ENCODE measurements at places on chromosomes 2 and 18. TPM values are rescaled to one million over a fixed set of nuclear protein-coding genes. Genes with fewer than 3 reads are reported as not detected.

Gene SRD5A2
- total RNA-seq, result under 0.01 TPM

Gene RAMP1
- total RNA-seq, result not detected

Gene TMEM163
- total RNA-seq, result not detected

Gene NYAP2
- total RNA-seq, result not detected

Gene AQP12B
- total RNA-seq, result not detected

Gene ZBTB7C
- total RNA-seq, result under 0.01 TPM

Gene TSGA10
- 2.6 TPM for total RNA-seq

Gene GALNT5
- 1.8 TPM for total RNA-seq

Gene SKA1
- total RNA-seq, result 25.4 TPM

Gene HOXD11
- total RNA-seq, result 2.5 TPM

Gene FLACC1
- 1.5 TPM for total RNA-seq

Gene SNTG2
- total RNA-seq, result not detected

Gene KLHL14
- not detected for total RNA-seq

Gene REG1B
- total RNA-seq, result not detected

Gene LAMA1
- 48.1 TPM for total RNA-seq

Gene PHLPP1
- 10.2 TPM for total RNA-seq

Gene OTOS
- not detected for total RNA-seq

Gene MYO3B
- total RNA-seq, result under 0.01 TPM

Measured in subcutaneous preadipocyte (primary cell).